HFFc6 (cell line): ENCODE measurements at places on chromosomes 7 and 10.

DNA sequence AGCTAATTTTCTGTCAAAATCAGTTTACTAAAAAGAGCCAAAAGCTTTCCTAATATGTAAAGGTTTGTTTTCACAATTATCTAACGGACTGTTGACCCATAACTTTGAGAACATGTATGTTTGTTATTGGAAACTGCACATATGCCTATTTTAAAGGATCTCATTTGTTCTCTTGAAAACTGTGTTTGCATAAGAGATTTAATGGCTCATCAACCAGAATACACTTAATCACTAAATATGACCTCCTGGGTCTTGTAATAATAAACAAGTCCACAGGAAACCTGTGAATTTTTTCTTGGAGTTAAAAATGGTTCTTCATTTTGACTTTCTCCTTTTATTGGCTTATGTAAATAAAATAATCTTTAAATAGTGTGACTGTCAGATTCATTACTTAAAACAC is 48.3 kb upstream of the STEAP1B start:
- no peak for DNase-seq

DNA sequence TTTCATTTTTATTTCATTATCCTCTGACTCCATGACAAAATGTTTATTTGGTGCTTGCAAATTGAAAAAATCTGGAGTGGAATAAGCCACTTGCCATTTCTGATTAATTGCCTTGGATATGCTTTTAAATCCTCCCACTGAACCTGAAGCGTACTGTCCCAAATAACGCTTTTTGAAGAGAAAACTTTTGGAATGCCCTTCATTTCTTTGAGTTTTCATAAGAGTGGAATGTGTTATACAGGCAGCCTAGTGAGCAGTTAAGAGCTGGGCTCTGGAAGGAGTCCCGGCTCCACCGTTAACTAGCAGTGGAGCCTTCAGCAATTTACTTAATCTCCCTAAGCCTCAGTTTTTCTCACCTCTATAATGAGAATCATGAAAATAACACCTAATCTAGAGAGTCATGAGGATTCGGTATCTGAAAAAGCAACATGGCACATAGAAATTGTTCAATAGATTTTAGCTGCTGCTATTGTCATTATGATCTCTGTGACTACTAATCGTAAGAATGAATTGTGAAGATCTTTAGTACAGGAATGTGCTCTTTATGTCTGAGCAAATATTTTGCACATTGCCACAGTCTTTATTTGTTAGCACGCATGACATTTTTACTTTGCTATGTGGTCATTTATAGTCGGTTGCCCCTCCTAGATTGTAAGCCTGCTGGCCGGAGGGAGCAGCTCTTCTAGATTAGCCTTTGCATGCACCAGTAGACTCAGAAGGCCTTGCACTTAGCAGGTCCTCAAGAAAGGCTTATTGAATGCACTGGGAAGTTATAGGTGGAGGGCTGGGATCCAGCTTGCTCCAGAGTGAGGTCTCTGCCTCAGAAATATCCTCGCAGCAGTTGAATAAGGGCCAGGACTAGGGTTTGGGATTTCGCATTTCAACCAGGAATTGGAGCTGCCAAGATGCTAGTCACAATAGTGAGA is 59.4 kb downstream of the PLCE1 start:
- peak; percentile 43 for DNase-seq

GRCh38 chr7:20738518-20739481 is 47.9 kb downstream of the SP8 start:
- no peak for DNase-seq

- no peak for DNase-seq
Observed at GRCh38 chr7:74231232-74231590, 21.4 kb downstream of the LAT2 start.

DNA sequence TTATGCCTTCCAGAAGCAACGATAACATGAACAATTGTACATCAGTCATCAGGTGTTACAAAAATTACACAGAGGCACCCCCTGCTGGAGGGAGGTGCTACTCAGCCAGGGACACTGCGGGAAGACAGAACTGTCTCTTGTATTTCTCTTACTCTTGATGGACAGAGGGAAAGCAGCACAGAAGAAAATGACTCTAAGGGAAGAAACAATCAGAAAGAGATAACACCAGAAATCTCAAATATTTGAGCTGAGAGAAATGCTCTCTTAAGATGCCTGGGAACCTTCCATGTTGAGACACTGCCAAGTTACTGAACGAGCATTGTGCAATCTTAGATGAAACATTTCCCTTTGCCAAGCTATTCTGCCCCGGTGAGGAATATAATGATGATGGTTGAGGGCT is 227.6 kb upstream of the NPSR1 start:
- peak; percentile 35 for DNase-seq

DNA sequence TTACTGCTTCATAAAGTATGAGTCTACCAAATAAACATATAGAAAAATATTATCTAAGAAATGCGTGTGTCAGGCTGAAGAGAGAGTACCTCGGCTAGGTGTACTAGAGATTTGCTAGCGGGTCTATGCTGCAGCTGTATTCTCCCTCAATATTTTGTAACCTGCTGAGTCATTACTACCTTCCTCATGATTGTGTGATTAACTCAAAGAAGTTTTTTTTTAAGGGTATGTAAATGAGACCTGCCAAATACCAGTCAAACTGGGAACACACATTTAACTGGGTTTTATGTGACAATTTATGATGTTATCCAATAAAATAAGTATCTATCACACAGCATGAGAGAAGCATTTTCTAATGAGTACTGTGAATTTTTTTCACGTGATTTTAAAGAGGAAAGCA is 180.4 kb downstream of the RNF133 start:
- DNase-seq, result no peak

GRCh38 chr10:52785418-52785817 is 12.8 kb upstream of the MBL2 start:
- DNase-seq, result no peak
